ENCODE measurements at places on chromosomes 7 and 10.

GRCh38 chr7:7242899-7243298, 60.6 kb downstream of the C1GALT1 start:
- no peak for DNase-seq

DNA sequence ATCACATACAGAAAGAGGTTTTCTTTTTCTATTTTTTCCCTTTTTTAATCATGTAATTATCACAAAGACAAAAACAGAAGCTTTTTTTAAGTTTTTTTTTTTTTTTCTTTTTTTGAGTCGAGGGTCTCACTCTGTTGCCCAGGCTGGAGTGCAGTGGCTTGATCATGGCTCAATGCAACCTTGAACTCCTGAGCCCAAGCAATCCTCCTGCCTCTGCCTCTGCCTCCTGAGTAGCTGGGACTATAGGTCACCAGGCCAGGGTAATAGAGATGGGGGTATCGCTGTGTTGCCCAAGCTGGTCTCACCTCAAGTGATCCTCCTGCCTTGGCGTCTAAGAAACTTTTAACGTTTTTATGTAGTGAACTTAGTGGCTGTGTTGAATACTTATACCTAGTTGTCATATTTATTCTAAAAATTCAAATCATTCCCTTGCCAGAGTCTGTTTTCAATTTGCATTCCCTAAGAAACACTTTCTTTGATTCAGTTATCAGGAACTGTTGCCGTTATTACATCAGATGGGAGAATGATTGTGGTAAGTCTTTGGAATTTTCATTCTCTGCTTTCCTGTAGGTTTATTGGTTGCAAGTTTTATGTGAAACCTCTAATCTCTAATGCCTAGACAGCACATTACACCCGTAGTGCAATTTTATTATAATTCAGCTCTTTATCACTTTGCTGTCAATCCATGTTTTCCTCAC, 1.3 kb downstream of the LSM8 start:
- DNase-seq = peak; percentile 14

DNA sequence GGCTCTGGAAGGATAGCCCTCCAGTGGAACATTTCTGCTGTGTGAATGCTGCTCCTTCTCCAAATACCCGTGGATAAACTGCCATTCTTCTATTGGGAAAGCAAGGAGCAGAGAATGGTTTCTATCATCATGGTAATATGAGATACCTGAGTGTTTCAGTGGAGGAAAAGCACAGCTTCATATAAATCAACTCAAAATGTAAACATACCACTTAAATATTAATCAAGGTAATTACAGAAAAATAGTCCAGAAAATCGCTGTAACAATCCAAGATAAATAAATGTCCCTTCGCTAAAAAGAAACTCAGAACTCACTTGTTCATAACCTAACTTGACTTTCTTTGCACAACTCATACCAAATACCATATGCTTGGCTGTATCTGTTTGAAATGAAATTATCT, 635.8 kb downstream of the PARD3 start:
- no peak for DNase-seq

DNA sequence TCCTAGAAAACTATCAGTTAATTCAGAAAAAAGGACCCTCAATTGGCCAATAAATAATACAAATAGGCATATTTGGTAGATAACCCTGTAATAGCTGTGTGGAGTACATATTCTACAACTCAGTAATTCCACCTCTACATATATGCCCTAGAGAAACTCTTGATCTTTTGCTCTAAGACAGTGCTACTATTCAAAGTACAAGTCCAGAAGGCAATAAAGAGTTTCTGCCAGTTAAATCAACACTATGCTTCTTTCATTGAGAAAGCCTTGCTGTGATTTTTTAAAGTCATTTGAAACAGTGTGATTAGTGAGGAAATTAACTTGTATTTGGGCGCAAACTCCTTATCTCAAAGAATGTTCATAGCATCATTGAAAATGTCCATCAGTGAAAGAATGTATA, 75.6 kb downstream of the ZNRF2 start:
- DNase-seq = no peak

GRCh38 chr10:119826771-119827170, 45.9 kb downstream of the MCMBP start:
- peak; percentile 63 for DNase-seq

- no peak for DNase-seq
These were observed 49.7 kb downstream of the INSYN2A start for GRCh38 chr10:127146661-127147060.

DNA sequence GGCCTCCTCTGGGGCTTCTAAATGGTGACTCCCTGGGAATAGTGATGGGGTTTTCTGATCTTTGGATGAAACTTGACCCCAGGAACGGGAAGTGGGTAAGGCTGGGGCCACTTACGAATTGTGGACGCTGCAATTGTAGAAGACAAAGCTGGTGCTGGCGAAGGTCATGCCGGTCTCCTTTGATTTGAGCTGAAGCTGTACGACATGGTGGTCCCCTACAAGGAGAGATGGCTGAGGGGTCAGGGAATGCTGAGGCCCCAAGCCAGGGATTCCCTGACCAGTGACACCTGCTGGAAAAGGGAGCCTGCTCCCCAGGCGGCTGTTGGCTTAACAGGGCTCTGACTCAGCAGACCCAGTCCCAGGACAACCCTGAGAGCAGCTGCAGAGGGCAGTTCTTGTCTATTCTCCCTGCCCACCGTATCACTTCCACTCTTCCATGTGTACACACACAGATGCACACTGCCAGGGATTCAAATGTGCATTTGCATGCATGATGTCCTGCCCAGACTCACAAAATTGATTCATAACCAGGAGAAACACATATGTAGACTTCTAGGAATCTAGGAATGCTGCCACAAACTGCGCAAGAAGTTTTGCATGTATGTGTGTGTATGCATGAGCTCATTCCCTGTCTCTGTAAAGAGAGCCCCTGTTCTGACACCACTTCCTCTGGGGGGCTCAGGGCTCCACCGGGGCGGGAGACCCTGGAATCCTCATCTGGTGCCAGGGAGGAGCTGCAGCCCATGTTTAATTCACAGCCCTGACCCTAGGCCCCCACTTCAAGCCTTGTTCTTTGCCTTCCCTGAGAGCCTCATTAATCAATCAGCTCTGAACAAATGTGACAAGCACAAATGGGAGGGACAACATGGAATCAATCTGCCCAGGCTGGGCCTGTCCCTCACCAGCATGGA, 350.0 kb downstream of the PLXNA4 start:
- DNase-seq = no peak

GRCh38 chr7:99090771-99091542, 53.0 kb downstream of the SMURF1 start:
- no peak for DNase-seq

DNA sequence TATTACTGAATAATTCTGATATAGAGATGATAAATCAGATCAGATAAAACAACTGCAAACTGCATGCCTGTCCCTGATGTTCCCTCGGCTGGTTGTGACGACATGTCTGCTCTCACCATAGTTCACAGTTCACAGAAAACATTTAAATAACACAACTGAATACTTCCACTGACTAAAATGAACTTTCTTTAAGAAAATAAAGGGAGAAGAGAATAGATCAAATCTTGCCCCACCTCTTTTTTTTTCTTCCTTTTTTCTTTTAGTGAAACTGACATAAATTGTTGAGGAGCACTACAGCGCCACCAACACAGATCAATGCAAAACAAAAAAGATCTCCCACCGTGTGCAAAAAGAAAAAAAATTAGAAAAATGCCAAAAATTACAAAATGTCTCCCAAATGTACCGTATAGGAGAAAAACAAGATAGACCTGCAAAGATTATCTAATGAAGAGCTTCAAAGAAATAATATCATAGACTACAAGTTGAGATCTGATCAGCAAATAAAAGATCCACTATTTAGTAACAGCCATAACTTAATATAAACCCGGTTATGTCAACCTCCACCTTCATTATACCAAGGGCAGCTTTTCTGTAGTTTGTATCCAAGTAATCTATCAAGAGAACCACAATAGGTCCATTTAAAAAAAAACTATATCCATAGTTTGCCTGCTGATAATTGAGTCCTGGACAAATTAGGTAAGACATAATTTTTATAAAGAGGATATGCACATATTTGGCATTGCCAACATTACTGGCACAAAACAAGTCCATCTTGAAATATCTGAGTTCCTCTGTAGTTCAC, 30.7 kb upstream of the EPC1 start:
- peak; percentile 58 for DNase-seq

GRCh38 chr10:124632566-124632965, 111.6 kb downstream of the FAM53B start:
- DNase-seq = no peak

DNA sequence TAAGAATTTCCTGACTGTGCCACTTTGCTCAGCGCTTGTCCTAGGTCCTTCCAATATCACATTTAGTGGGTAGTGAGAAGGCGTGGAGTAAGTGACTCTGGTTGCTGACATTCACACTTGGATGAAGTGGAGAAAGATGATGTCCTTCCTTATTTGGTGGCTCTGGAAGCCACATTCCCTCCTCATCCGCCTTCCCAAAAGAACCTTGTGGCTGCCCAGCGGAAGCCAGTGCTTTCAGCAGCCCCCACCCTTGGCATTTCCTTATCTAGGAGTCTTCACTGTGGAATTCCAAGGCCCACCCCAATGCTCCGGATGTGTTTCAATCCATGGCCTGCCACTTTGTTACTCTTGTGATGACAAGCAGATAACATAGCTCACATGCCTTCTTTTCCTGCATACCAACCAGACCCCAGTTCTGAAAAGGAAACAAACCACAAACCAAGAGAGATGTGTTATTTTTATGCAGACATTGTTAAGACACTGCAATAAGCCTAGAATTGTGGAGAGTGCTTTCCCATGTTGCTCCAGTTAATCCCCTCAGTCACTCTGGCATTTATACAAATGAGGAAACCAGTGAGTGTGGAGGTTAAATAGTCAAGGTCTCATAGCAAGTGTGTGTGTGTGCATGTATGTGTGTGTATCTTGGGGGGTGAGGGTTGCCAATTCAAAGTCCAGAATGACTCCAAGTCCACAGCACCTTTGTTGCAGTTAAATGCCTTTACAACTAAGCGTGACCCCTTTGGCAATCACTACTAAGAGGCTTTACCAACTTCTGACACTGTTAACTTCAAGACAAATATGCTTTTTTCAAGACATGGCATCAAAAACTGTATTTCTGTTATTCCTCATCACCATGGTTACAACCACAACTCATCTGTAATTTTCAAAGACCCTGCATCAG, 10.3 kb upstream of the ANKRD1 start:
- peak; percentile 91 for DNase-seq

- DNase-seq = peak; percentile 71
These were observed 70.8 kb upstream of the UCN3 start for GRCh38 chr10:5293691-5294550.

DNA sequence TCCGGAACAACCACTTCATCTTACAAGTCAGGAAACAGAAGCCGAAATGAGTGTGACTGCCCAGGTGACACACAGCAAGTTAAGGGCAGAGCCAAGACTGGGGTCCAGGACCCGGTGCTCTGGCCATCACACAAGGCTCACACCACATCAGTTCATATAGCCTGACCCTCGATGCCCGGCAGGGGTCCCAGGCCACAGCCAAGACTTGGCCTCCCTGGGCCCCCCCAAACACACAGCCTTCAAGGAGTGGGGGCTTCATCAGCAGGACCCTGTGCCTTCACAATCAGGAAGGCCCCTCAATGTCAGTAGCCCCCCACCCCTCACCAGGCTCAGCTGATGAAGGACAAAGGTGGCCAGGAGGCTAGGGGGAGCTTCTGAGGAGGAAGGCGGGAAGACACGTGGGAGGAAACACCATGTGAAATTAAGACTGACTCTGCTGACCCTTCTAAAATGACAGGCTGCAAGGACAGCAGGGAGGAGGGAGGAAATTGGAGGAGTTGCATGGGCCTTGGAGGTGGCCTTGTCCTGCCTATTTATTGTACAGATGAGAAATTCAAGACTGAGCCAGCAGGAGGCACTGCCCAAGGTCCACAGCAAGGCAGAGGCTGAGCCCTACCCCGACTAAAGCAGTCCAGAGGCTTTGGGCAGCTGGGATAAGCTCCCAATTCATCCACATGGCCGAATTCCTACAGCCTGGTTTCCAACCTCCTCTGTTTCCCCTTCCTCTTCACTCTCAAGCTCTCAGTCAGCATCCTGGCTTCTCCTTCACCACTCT, 216.1 kb upstream of the ZMIZ1 start:
- peak; percentile 14 for DNase-seq

- DNase-seq = no peak
These were observed 147.3 kb upstream of the CDCA7L start for GRCh38 chr7:22093001-22093400.

- no peak for DNase-seq
These were observed 2.0 kb downstream of the EIF3A start for GRCh38 chr10:119078422-119079179.

DNA sequence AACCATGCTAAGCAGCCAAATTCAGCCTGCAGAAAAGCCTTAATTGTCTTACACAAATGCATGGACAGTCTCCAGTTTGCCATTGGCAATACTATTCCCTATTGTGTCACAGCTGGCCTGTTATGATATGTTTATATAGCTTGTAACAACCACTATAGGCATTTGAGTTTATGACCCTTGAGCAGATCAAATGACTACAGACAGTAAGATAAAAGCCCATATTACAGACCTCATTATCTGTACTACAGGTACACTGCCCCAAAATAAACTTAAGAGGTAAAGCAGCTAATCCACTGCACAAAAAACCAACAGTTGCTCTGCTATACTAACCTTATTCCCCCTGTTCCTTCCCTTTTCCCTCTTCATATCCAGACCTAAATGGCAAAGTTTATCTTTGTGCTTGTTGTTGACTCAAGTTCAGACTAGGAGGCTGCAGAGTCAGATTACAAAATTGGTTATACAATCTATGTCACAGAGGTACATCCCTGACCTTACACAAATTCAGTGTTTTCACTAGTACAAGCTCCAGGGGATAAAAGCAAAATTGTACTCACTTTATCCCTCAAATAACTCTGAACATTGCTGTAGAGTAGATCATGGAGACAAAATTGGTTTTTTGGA, 218.4 kb downstream of the GRM8 start:
- DNase-seq = no peak

GRCh38 chr7:100090527-100091410, 2.0 kb downstream of the COPS6 start:
- no peak for DNase-seq

GRCh38 chr10:60569681-60570080, 180.0 kb upstream of the ANK3 start:
- DNase-seq = no peak

DNA sequence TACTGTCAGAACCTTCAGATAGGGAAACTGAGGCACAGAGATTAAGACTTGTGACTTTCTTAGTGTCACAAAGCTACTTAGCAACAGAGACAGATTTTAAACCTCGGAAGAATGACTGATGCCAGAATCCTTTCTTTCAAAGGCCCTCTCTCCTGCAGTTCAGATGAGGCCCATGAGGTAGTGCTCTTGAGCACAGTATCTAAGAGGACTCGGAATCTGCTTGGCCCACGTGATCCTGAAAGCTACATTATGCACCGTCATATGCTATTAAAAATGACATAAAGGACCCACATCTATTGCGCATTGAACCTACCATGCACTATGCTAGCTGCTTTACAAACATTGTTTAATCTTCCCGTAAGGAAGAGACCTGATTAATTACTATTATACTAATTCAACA, 355.9 kb downstream of the SFMBT2 start:
- DNase-seq = no peak

DNA sequence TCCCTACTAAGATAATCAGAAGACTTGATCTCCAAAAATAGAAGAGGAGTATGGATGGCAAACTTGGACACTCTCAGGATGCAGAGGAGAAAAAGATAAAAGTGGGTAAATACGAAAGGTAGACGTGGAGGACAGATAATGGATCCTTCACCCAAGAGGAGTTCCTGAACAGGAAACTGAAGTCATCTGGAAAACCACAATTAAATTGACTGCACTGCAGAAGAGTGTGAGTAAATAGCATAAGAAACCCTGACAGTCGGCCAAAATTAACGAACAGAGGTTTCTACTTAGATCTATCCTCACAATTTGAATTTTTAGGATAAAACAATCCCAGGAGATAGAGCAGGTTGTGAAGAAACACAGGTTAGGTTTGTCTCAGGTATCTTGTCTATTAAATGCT, 70.5 kb downstream of the SDK1 start:
- DNase-seq = no peak
